Stimulated activated naive CD4-positive, alpha-beta T cell treated with Interleukin-2 at 50 U/mL for 16 hours (primary cell): ENCODE measurements at places on chromosomes 2 and 18.

- no peak for DNase-seq
Observed at GRCh38 chr2:150610670-150611279, 123.3 kb upstream of the RND3 start.

DNA sequence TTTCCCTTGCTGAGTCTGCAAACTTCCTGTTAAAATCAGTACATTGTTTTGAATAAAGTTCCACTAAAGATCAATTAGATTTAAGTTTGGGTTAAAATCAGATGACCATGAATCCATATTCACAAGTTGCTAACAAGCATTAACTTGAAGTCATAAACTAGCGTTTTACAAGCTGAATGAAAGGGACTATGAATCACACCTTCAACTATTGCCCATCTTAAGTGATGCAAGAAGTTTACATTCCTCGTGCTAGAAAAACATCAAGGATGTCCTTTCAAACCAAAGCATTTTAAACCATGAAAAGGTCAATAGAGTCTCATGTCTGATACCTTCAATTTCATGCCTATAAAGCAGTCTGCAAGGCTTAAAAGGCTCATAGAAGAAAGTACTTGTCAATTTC, 257.2 kb upstream of the SYT4 start:
- no peak for DNase-seq

- peak; percentile 15 for DNase-seq
Observed at GRCh38 chr2:130341562-130342019, 1.1 kb upstream of the IMP4 start.

GRCh38 chr18:10530852-10531251, 5.0 kb downstream of the NAPG start:
- DNase-seq = peak; percentile 25

- DNase-seq = no peak
Observed at GRCh38 chr2:106996171-106996769, 110.3 kb upstream of the ST6GAL2 start.

DNA sequence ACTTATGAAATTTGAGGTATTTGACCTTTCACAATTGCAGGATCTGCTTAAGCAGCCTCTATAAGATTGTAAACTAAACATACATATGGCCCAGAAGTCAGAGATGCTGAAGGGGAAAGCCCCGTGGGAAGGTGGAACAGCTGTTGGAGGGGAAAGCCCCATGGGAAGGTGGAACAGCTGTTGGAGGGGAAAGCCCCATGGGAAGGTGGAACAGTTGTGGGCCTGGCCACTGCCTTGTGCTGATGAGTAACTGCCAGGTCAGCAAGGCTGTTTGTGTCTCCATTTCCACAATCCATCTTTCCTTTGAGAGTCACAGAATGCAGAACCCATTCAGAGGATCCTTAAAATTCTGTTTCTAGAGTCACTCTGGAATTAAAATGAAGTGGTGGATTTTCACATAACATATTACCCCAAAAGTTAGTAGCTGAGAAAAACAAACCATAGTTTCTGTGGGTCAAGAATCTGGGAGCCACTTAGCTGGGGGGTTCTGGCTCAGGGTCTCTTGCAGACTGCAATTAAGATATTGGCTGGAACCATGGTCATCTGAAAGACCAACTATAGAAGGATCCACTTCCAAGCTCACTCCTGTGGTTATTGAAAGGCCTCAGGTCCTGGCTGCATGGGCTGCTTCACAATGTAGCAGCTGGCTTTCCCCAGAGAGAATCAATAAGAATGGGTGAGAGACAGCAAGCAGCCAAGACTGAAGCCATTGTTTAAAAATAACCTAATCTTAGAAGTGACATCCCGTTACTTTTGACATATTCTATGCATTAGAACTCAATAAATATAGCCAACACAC, 86.6 kb upstream of the CAVIN2 start:
- no peak for DNase-seq

- no peak for DNase-seq
Observed at GRCh38 chr2:38775097-38775920, 2.7 kb upstream of the GEMIN6 start.

- DNase-seq = no peak
Observed at GRCh38 chr2:5991305-5991968, 299.3 kb downstream of the SOX11 start.

- DNase-seq = no peak
Observed at GRCh38 chr18:47992266-47992665, 61.8 kb upstream of the SMAD2 start.

DNA sequence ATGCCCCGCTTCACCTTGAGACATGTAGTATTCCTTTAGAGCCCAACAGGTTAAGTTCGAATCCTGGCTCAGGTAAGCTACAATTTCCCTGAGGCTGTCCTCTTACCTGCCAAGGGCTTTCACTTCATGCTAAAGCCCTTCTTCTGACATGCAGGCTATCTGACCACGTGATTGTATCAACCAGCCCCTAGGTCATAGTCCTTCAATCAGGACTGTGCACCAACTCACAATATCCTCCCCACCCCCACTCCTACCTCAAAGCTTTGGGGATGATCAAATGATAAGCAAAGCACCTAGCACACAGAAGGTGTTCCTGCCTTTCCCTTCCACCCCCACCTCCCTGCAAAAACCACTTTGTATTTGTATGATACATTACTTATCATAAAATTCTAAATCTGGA, 78.9 kb downstream of the AAK1 start:
- DNase-seq = no peak

- no peak for DNase-seq
Observed at GRCh38 chr2:64688909-64689308, 35.2 kb upstream of the SERTAD2 start.

GRCh38 chr2:28490558-28490957, 5.3 kb upstream of the PLB1 start:
- no peak for DNase-seq

DNA sequence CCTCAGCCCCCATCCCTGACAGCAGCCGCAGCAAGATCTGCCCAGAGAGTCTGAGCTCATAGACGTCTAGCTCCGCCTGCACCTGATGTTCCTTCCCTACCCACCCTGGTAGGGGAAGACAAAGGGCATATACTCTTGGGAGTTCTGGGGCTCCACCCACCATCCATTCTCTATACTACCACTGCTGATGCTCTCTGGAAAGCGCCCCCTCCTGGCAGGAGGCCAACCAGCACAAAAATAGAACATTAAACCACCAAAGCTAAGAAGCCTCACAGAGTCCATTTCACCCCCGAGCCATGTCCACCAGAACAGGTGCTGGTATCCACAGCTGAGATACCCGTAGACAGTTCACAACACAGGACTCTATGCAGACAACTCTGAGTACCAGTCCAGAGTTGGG, 662.6 kb upstream of the FAM98A start:
- DNase-seq = no peak

DNA sequence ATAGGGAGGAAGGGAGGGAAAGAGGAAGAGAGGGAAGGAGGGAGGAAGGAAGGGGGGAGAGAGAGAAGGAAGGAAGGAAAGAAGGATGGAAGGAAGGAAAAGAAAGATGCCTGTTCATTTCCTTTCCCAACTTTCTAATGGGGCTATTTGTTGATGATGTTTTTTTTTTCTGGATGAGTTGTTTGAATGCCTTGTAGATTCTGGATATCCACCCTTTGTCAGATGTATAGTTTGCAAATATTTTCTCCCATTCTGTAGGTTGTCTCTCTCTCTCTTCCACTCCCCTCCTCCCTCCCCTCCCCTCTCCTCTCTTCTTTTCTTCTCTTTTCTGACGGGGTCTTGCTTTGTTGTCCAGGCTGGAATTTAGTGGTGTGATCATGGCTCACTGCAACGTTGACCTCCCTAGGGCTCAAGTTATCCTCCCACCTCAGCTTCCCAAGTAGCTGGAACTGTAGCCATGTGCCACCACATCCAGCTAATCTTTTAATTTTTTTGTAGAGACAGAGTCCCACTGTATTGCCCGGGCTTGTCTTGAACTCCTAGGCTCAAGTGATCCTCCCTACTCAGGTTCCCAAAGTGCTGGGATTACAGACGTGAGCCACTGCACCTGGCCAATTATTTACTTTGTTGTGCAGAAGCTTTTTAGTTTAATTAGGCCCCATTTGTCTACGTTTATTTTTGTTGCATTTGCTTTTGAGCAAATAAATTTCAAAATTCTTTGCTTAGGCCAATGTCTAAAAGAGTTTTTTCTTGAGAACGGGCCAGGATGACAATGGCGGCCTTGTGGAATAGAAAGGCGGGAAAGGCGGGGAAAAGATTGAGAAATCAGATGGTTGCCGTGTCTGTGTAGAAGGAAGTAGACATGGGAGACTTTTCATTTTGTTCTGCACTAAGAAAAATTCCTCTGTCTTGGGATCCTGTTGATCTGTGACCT, 57.3 kb upstream of the FAM117B start:
- DNase-seq = no peak

DNA sequence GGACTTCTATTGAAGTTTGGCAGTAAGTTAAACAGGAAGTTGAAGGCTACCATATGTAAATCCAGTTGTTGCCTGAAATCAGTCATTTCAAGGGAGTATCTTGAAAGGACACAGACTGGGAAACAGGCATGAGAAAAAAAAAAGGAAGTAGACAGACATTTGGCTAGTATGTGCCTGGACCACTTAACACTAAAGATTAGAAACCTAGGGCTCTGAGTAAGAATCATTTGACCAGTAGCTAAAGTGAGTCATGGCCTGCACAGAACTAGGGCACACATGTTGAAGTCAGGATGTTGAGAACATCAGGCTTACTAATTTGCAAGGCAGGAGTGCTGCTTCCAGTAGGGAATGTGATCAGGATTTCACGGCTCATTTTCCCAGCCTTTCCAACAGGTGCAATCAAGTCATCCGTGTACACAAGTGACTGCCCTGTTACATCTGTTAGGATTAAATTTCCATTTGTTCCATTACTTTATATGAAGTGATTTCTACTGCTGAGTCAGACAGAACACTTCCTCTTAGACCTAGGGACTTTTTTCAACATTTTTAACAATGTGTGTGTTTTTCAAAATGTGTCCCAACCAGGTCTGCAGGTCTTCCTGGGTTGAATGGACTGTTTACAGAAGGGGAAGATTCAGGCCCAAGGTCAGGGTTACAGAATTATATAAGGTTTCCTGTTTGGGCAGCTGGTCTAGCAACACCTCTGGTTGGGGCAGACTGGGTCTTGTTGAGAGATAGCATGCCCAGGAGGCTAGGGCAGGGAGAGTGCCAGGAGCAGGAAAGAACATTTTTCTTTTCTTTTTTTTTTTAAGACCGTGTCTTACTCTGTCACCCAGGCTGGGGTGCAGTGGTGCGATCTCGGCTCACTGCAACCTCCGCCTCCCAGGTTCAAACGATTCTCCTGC, 145.6 kb downstream of the TGIF1 start:
- peak; percentile 15 for DNase-seq

DNA sequence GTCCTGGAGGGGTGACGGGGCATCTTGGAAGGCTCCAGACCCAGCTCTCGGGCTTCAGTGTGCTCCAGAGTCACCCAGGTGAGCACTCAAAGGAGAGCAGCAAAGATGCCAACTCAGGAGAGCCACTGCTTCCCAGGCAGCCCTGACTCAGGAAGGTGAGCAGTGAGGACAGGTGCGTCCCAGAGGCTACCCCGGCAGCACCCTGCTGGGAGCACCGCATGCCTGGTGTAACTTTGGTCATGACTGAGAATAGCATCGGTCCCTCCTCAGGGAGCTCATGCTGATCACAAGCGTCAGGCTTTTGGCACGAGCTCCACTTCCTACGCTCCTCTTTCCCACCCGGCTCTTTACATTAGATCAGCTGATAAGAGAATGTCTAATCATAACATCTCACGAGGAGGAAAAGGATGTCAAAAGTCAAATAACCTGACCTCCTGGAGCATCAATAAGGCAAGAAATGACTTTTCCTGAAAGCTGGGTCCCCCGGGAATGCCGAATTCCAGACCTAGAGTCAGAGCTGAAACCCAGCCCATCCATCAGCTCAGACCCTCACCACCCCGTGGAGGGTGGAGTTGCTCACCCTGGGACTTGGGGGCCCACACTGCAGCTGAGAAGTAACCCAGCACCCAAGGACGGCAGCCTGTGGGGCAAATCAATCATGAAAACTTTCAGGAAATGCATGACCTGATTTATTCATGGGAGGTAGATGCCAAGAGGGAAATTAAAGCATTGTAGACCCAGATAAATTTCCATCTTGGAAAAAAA, 248.8 kb downstream of the ACKR3 start:
- DNase-seq = no peak

GRCh38 chr18:40249390-40250080, 1705.5 kb upstream of the PIK3C3 start:
- no peak for DNase-seq

- no peak for DNase-seq
Observed at GRCh38 chr2:43444989-43445645, 150.7 kb downstream of the THADA start.

DNA sequence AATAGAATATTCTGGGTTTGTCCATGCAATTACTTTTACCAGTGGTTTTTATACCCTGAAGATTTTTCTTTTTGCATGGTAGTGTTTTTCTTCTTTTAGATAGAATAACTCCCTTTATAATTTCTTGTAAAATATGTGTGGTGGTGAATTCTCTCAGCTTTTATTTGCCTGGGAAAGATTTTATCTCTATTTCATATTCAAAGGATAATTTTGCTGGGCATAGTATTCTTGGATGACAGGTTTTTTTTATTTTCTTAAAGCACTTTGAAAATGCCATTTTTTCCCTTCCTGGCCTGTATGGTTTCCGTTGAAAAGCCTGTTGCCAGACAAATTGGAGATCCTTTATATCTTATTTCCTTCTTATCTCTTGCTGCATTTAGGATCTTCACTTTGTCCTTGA, 113.5 kb downstream of the MYO3B start:
- DNase-seq = no peak

- DNase-seq = no peak
Observed at GRCh38 chr2:205043285-205043684, 498.0 kb downstream of the PARD3B start.

DNA sequence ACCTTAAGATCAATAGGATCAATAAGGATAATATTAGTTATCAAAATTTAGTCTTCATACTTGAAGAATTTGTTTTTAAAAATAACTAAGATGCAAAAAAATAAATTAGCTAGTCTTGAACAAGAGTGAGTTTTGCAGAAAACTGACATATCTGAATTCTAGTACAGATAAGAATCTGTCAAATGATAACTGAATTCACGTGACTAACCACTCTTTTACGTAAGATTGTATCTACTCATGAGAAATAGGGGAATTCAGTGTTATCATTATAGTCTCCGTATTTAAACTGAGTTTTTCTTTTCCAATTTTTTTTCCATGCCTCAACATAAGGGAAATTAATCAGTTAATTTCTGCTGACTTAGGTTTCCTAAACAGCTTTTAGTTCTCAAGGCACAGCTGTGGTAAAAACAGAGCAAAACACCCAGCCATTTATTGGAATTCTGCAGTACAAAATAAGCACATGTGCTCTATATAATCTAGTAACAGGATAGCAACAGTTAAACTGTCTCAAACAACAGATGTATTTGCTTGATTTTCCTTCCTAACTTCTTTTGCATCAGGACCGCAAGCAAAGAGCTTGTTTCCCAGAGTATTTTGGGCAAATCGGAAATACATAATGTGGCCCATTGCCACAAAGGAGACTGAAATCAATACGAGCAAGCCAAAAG, 19.1 kb downstream of the SLC40A1 start:
- DNase-seq = no peak

GRCh38 chr2:100614455-100615000, 51.7 kb downstream of the PDCL3 start:
- no peak for DNase-seq

DNA sequence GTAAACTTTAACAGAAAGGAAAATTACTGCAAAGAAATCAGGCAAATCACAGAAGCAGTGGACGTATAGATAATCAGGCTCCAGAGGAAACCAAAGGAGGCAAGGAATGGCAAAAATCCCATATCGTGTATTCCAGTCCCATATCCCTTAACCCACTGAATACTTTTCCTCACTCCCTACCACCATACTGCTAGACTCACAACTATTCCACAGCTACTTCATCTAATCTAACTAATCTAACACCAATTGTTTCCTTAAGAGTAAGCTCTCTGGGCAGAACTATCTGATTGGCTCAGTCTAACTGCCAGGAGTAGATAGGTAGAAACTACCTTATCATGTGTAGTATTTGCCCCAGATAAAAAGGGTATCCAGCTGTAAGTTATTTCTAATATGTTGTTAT, 16.3 kb downstream of the WDPCP start:
- no peak for DNase-seq
